ENCODE measurements at places on chromosomes 6 and 20.
A peak's percentile ranks its signal among the peaks of the same experiment; 100 is the strongest.

- peak; percentile 58 for DNase-seq
Observed at GRCh38 chr6:54874349-54875048, 27.9 kb downstream of the FAM83B start.

DNA sequence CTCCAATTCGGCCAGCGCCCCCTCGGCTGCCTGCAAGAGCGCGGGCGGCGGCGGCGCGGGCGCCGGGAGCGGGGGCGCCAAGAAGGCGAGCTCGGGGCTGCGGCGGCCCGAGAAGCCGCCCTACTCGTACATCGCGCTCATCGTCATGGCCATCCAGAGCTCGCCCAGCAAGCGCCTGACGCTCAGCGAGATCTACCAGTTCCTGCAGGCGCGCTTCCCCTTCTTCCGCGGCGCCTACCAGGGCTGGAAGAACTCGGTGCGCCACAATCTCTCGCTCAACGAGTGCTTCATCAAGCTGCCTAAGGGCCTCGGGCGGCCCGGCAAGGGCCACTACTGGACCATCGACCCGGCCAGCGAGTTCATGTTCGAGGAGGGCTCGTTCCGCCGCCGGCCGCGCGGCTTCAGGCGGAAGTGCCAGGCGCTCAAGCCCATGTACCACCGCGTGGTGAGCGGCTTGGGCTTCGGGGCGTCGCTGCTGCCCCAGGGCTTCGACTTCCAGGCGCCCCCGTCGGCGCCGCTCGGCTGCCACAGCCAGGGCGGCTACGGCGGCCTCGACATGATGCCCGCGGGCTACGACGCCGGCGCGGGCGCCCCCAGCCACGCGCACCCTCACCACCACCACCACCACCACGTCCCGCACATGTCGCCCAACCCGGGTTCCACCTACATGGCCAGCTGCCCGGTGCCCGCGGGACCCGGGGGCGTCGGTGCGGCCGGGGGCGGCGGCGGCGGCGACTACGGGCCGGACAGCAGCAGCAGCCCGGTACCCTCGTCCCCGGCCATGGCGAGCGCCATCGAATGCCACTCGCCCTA lies 963 bp downstream of the FOXF2 start:
- peak; percentile 29 for DNase-seq

GRCh38 chr6:11908436-11909105 lies 103.5 kb upstream of the HIVEP1 start:
- DNase-seq: no peak

DNA sequence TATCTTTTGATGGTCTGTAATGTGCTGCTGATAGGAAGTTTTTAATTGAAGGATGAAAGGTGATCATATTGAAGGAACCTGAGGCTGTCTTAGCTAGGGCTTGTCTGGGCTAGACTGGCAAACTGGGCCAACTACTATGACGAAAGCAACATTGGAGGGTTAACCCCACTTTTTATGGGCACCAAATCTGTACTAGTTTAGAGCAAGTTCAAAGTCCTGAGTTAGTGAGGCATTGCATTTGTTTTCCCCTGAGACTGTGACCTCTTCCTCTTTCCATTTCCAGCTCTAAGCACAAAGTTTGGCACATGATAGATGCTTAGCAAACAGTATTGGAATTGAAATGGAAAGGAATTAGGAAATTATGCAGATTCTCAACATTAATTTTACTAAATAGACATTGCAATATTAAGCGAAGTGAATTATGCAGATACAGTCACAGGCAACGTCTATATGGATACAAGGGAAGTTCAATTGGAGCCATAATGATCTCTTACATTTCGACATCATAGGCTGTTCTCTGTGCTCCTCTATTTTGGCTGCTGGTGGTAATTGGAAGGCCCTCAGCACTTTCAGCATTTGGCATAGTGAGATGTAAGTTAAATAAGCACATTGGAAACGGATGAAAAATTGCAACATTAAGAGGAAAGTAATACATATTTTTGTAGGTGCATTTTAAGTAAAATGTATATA lies 22.2 kb downstream of the CEP57L1 start:
- peak; percentile 55 for DNase-seq

- peak; percentile 96 for DNase-seq
Observed at GRCh38 chr20:10857352-10858070, 183.7 kb upstream of the JAG1 start.

DNA sequence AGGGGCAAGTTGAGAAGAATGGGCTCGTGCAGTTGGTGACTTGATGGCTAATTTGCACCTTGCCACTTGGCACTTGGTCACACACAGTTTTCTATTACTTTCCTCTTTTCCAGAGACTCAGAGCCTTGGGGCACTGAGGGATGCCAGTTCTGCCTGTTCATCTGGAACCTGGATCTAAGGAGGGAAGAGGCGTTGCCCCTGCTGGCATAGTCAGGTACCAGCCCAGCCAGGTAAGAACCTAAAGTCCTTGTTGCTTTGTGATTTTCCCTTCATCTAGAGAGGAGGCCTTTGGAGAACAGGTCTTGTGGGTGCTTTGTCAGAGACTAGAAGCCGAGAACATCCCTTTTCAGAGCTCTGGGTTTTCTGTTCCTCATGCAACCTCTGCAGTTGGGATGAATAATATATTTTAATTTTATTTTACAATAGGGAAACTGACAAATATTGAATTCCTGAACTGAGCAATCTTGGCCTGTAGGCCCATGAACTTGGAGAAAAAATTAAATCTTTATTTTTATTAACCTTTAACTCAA lies 11.4 kb downstream of the SYTL3 start:
- no peak for DNase-seq

DNA sequence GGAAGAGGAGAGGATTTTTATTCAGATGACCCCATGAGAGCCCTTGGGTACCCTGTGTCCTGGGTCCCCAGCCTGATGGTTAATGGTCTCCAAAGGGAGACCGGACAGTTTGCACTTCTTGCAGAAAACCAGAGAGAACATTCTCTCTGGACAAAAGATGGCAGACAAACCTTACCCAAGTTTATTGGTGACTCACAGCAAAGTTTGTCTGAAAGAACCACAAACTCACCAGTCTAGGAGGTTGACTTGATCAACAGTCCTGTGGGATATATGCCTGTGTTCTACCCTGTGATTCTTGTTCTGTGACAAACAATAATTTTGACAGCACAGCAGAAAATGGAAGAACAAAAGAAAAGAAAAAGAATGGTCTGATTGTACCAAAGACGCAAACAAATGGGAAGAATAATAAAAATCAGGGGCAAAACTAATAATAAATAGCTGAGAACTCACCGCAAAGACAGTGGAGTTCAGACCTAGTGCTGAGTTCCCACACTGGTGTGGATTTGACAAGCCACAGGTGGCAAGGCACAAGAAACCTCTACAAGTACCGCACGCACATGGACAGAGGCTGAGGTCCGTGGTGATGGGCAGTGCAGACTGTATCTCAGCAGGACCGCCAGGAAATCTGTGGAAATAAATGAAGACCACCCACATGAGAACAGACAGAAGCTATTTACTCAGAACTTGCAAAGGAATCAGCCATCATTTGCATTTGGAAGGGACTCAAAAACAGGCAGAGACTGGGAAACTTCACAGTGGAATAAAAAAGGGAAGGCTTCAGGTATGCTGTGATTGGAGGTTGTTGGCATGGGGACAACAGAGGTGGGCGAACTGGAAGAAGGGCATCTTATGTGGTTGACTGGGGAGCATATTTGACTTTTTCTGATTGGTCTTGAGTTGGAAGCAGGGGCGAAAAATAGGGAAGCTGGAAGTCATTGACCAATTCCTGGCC lies 246.3 kb upstream of the RNF24 start:
- DNase-seq: no peak

DNA sequence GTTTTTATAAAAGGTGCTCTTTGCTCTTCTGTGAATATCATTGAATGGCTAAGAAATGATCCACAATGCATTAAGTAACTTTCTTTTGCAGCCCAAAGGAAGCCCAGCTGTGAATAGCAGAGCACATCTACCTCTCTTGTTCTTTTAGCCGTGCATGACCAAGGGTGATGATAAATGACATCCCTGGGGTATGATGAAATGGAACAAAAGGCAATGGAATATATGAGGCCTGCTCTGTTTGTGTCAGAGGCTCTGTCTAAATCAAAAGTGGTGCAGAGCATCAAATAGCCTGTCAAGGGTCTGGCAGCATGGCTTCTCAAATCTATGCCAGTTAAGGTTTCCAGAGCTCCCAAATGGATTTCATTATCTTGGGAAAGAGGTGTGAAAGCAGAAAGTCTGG lies 362.6 kb upstream of the RNF217 start:
- no peak for DNase-seq

DNA sequence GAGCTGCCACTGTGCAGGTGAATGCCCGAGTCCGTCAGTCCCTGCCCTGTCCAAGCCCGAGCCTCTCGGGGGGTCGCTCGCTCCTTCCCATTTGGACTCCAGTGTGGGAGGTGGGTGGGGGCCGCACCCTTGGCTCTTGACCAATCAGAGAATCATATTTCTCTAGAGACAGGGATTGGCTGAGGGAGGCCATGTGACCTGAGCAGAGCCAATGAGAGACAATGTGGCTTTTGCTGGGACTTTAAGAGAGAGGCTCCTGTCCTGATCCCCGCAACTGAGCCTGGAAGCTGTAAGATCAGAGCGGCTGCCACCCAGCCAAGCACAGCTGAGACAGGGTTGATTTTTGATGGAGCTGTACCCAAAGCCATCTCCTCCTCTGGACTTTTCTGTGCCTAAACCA lies 199.3 kb downstream of the TFAP2C start:
- no peak for DNase-seq

DNA sequence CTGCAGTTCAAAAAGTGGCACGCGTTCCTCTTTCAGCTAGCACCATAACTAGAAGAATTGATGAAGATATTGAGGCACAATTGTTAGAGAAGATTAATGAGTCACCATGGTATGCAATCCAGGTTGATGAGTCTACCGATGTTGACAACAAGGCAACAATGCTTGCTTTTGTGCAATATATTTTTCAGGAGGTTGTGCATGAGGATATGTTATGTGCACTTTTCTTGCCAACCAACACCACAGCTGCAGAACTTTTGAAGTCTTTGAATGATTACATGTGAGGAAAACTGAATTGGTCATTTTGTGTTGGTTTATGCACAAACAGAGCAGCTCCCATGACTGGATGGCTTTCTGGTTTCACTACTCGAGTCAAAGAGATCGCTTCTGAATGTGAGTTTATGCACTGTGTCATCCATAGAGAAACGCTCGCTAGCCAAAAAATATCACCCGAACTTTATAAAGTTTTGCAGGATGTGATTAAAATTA lies 129.3 kb upstream of the SLC24A3 start:
- no peak for DNase-seq

GRCh38 chr6:105991561-105992314 lies 94.4 kb upstream of the PRDM1 start:
- DNase-seq: peak; percentile 74

DNA sequence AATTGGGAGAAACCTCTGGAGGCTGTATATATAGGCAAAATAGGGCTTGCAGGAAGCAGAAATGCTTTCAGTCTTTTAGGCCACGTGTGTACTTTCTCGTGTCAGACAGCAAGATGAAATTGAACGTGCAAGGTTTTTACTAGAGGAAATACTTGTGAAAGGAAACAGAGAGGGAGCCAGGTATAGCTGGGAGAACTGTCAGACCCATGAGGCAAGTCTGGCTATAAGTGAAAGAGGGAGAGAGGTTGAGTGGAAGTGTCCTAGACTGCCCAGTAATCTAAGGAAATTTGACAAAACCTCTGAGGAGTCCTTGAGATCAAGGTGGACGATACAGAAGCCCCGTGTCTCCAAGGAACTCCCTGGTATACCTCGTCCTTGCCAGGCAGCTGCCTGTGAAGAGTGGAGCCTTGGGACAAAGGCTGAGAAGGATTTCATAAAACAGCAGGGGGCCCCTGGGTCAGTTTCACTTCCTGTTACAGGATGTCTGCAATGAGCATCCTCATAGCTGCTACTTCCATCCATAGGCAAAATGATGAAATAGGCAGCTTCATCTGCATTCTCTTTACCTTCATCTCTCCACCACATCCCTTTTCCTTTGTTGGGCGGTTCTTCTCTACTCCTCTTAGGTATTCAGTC lies 114.4 kb upstream of the MAP3K7 start:
- no peak for DNase-seq

DNA sequence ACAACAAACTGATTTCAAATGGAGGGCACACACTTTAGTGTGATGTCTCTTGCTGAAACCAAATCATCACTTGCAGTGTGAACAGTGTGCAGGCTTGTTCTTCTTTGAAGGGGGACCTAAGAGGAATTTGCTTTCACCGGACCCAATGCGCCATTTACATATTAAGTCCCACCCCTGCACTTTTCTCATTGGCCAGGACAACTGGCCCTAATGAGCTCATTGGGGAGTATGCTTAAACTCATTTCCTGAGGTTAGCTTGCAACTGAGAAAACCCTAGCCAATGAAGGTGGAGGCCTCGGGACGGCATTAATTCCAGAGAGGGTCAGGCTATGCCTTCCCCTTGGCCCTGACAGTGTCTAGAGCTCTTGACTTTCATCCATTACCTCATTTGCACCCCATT lies 58.7 kb downstream of the VEGFA start:
- DNase-seq: no peak

GRCh38 chr6:111872401-111873177 lies 663 bp downstream of the FYN start:
- no peak for DNase-seq

DNA sequence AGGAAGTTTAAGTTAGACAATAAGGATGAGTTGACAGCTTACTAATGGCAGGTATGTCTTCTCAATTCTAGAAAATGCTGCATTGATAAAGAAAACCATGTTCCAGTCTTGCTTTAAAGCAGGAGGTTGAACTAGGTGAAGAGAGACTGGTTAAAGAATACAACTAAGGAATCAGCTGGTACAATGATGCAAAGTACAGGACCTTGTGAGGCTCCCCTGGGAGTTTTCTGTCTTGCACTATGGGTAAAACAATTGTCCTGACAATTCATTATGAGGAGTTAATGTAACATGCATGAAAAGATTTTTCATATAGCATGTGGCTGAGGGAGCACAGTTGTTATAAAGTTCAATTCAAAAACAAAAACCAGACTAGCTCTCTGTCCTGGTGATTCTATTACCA lies 157.2 kb downstream of the BMP2 start:
- no peak for DNase-seq

GRCh38 chr6:15441215-15441868 lies 195.5 kb downstream of the JARID2 start:
- DNase-seq: peak; percentile 36

DNA sequence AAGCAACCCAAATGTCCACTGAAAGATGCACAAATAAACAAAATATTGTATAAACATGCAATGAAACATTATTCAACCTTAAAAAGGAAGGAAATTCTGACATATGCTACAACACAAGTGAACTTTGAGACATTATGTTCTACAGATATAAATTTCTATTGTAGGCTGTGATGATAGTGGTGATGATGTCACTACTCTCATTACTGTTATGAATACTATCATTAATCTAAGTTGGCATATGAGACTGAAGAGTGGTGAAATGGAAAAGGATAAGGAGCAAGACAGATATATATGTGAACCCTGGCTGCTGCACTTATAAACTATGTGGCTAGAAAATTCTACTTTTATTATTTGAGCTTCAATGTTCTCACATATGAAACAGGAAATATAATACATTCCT lies 360.2 kb downstream of the TFAP2A start:
- DNase-seq: no peak

- no peak for DNase-seq
Observed at GRCh38 chr6:161635975-161636374, 362.1 kb upstream of the AGPAT4 start.
